ENCODE measurements at places on chromosomes 16 and 17. TPM values are rescaled to one million over a fixed set of nuclear protein-coding genes. Genes with fewer than 3 reads are reported as not detected.

BFAR gene
- total RNA-seq = 17.4 TPM

CDH3 gene
- 7.1 TPM for total RNA-seq

TAT gene
- not detected for total RNA-seq

SLC47A1 gene
- 28.5 TPM for total RNA-seq

PTGES3L gene
- total RNA-seq = 1.2 TPM

CPHXL2 gene
- not detected for total RNA-seq

CSH2 gene
- not detected for total RNA-seq

TEKT5 gene
- not detected for total RNA-seq

TEX14 gene
- total RNA-seq = 0.55 TPM

P2RX5 gene
- 0.70 TPM for total RNA-seq

KCNJ12 gene
- total RNA-seq = 0.51 TPM

GPR142 gene
- not detected for total RNA-seq

MT1X gene
- total RNA-seq = 201 TPM

IL17C gene
- total RNA-seq = not detected

KRTAP3-2 gene
- not detected for total RNA-seq

LRRC46 gene
- 0.14 TPM for total RNA-seq

FOXL1 gene
- 0.76 TPM for total RNA-seq

TERB1 gene
- not detected for total RNA-seq

TBC1D3K gene
- total RNA-seq = not detected

ADORA2B gene
- total RNA-seq = 2.1 TPM

PLD6 gene
- 5.9 TPM for total RNA-seq

BCAR1 gene
- 43.9 TPM for total RNA-seq

TLCD3B gene
- total RNA-seq = not detected

TBC1D3E gene
- not detected for total RNA-seq

FOXJ1 gene
- total RNA-seq = 0.51 TPM

TRPV2 gene
- total RNA-seq = 9.4 TPM

NPIPB9 gene
- total RNA-seq = 6.9 TPM

KRT33B gene
- total RNA-seq = not detected

CEP112 gene
- total RNA-seq = 36.6 TPM

FBXW10 gene
- not detected for total RNA-seq

NUDT16L1 gene
- total RNA-seq = 35.1 TPM

CLEC10A gene
- total RNA-seq = 1.5 TPM

SMIM36 gene
- total RNA-seq = not detected

TP53TG3F gene
- not detected for total RNA-seq

KRT27 gene
- total RNA-seq = not detected

TMC5 gene
- total RNA-seq = not detected

DPEP2 gene
- total RNA-seq = 0.77 TPM

HES7 gene
- 0.61 TPM for total RNA-seq

SLC16A13 gene
- not detected for total RNA-seq

CA7 gene
- total RNA-seq = not detected

SLC6A2 gene
- 2.1 TPM for total RNA-seq

ABCA9 gene
- 22.1 TPM for total RNA-seq

Data from uterus (tissue), 4 donors.